Calu3 (cell line): ENCODE measurements at places on chromosomes 7 and 10. TPM values are rescaled to one million over a fixed set of nuclear protein-coding genes. Genes with fewer than 3 reads are reported as not detected.

GRCh38 chr10:102652170-102652916 is 8.1 kb downstream of the TRIM8 start:
- peaks cover 24% of the 10 kb centered on the region for H3K36me3 ChIP-seq
- DNase-seq, result no peak
- no peaks in the 10 kb centered on the region for H3K27me3 ChIP-seq
- H3K27ac ChIP-seq, result no peak overlapping the region
- no peak overlapping the region for H3K4me3 ChIP-seq

- no peaks in the 10 kb centered on the region for H3K36me3 ChIP-seq
- DNase-seq, result no peak
- no peak overlapping the region for H3K27ac ChIP-seq
- no peak overlapping the region for H3K4me3 ChIP-seq
- H3K27me3 ChIP-seq, result no peaks in the 10 kb centered on the region
Observed at GRCh38 chr10:35417795-35418194, 81.5 kb downstream of the CCNY start.

DNA sequence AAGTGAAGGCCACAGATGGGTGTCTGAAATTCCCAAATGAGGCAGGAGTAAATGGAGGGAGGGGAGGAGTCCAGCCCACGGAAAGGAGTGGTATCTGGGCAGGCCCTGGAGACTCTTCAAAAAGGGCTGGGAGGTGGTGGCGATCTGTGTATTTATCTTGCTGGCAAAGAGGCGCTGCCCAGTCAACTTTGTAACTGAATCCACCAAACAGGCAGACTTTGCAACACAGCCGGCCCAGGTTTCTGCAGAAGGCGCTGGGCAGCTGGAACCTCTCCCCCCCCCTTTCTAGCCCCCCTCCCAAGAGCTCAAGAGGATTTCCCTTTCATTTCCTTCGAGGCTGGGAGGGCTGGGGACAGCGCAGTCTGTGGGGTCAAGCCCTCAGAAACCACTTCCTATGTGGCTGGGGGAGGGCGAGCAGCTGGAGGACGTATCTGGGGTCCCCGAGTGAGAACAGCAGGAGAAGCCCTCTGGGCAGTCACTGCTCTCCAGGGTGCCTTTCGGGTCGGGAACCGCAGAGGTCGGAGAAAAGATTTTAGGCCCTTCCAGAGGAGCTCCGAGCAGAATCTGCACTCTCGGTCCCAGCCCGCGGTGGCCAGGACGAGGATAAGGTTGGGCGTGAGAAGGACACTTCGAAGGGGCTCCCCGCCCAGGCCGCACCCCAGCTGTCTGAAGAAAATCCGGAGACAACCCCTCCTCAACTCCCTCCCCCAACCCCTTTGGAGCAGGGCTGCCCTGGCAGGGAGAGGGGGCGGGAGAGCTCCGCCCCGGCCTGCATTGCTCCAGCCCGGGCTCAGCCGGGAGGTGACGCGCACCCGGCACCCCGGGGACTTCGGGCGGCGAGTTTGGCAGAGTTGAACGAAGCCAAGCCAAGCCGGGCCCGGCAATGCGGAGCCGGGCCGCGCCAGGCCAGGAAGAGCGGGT is 965 bp downstream of the ZCCHC24 start:
- H3K4me1 ChIP-seq, result peaks cover 29% of the 10 kb centered on the region
- peaks cover 66% of the 10 kb centered on the region for H3K27me3 ChIP-seq

Gene CRHR2
- total RNA-seq, result not detected in 2 replicates

Gene RARRES2
- 9.1 and 13.0 TPM in 2 replicates for total RNA-seq

Gene CCL26
- total RNA-seq, result not detected in 2 replicates

Gene XRCC2
- total RNA-seq, result 22.1 and 23.1 TPM in 2 replicates
